ENCODE measurements at places on chromosomes 1 and 21.

DNA sequence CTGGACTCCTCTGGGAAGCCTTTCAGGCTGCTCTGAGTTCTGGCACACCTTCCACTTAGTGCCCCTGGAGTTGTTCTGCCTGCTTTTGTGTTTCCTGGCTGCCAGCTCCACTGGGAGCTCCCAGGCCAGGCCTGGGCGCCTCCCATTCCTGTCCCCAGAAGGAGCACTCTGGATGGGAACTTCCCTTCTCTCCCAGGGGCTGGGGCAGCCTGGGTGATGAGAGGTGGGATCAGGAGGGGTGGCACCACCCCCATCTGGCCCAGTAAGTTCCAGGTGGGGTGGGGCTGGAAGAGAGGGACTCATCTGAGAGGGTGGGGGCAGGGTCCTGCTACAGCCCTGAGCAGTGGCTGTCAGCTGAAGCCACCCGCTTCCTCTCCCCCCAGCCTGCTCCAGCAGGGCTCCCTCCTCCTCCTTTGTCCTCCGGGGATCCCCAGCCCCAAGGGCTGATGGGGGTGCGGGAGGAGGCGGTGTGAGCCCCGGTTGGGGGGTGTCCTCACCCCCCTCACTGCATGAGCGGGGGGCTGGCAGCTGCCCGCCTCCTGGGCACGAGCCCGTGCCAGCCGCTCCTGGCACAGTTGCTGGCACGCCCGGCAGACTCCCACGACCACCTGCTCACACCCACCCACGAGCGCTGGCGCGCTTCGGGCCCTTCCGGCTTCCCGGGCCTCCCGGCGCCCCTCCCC is 4.7 kb downstream of the FOXO6 start:
- no peak for DNase-seq

DNA sequence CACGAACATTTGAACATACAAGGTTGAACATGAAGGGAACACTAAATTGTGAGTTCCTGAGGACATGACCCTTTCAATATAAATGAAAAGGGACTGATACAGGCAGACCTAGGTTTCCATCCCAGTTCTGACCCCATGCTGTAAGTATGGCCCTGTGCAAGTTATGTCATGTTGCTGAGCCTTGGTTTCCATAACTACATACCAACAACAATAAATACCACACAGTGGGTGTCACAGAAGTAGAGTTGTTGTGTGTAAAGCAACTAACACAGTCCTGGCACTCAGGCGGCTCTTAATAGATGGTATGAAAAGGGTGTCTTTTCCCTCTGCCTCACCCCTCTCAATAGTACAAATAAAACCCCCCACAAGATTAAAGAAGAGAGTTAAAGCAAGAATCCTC is 140.8 kb downstream of the LMX1A start:
- no peak for DNase-seq

DNA sequence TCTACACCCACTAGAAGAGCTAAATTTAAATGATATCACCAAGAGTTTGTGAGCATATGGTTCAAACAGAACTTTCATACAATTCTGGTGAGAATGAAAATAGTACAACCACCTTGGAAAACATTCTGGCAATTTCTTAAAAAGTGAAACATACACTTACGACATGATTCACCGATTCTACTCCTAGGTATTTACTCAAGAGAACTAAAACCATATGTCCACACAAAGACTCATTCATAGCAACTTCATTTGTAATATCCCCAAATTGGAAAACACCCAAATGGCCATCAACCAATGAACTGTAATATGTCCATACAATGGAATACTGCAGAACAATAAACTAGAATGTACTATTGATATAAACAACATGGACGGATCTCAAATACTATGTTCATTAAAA is 51.2 kb upstream of the ADAM30 start:
- DNase-seq, result peak; percentile 53

DNA sequence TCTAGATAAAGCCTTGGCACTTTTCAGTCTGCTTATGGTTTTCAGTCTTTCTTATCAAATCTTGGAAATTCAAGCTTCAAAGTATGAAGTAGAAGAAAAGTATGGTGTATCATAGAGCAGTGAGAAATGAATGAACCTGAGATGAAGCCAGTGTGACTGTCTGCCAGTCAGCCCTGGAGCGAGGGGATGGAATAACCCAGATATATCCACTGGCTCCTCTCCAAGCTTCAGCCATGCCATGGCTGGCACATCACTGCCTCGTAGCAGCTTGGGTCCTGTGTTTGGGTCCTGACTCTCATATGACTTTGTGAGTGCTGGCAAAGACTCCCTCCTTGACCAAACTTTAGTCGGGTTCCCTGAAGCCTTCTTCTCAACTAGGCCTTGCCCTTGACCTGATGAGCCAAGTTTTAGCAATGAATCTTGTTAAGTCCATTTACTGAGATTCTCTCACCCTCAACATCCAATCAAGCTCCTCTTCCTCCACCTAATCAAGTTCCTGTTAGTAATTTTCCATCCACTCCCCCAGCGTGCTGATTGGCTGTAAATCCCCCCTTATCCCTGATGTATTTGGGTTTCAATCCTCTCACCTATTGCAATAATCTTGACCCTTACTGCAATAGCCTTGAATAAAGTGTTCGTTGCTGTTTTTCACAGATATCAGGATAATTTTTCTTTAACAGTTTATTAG is 62.5 kb upstream of the PRDX6 start:
- DNase-seq, result no peak

DNA sequence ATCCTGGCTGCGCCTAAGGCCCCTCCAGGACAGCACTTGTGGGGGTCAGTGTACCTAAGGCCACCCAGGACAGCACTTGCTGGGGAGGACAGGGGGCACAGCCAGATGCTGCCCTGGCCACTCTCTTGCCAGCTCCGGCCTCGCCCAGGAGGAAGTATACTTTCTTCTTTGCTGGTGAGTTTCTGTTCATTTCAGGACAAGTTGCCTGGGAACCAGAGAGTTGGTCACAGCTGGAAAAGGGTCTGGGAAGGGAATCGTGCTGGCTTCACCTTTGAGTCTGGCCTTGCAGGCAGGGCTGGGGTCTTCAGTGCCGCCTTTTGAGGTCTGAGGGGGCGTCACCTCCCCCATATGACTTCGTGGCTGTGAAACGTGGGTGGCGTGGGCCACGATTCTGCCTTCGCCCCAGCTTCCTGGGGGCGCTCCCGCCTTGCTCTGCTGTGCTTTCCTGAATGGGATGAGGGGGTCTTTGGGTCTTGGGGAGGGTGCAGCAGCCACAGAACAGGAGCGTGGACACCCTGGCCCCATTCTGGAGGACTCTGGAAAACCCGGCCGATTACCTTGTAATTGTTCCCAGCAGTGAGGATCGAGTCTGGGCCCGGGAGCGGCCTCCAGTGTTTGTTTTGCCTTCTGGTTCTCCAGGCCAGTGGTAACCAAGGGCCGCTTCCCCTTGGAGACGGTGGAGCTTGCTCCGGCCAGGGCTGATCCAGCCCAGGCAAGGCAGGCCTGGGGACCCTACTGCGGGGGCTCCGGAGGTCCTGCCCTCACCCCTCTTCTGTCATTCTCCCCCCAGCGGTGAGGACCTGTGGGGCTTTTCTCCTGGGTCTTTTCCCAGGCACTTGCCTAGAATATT is 45.9 kb downstream of the SPSB1 start:
- DNase-seq, result no peak

- DNase-seq, result no peak
These were observed 38.6 kb upstream of the POFUT2 start for GRCh38 chr21:45326169-45326851.

DNA sequence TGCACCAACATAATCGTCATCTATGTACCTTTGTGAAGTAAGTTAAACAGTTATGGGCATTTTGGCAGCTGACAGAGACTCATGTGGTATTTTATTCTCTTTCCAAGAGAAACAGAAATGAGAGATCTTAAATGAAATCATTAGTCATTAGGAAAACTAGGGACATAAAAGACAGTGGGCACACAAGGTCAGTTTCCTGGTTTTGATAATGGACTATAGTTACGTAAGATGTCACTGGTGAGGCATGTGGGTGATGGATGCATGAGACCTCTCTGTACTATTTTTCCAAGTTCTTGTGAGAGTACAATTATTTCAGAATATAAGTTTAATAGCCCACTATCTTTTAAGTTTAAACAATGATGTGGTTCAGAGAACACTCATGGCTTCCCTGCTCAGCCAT is 216.9 kb downstream of the APP start:
- DNase-seq, result no peak

DNA sequence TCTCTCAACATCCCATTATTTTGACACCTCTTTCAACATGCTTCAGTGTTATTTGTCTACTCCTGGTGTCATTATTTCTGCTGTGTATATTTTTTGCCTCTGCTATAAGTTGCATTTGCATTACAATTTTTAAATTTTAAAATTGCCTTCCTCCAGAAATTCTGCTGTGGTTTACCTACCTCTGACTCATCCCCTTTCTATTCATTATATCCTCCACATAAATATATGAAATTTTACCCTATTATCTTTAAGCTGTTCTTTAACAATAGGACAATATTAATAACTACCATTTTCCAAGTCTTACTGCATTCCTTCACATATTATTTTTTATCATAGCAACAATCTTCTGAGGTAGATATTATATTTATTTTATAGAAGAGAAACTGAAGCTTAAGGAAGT is 178.1 kb upstream of the NRIP1 start:
- no peak for DNase-seq

GRCh38 chr1:216224233-216224632 is 199.0 kb downstream of the USH2A start:
- no peak for DNase-seq

DNA sequence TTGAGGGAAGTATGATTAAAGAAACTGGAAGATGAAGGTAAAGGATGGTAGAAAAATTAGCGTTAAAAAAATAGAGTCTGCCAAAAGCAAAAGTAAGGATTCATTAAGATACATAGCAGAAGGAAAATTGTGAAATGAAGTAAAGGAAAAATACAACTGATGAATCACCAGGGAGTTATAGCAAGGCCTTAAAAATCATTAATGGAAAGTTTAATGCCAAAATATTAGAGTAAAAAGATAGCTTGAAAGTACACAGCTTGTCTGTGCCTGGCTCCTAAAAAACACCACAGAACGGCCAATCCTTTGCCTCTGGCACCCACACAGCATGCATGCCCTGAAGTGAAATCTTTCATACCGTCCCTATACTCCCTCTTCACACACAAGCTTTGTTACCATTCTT is 66.9 kb upstream of the APOBEC4 start:
- DNase-seq, result no peak

DNA sequence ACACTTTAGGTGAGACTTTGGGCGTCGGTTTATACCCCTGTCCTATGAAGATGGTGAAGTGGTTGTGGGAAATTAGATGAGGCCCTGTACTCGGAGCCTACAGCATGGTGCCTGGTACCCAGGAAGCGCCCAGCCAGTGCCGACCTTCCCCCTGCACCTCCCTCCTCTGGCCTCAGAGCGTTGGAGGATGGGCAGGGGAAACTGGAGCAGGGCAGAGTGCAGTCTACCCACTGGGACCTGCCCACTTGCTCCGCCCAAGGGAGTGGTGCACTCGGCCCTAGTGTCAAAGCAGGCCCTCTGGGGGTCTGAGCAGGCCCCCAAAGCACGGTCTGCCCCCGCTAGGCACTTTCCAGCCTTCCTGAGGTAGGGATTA is 13.0 kb upstream of the TTC22 start:
- DNase-seq, result no peak

- no peak for DNase-seq
These were observed 48.2 kb upstream of the POU3F1 start for GRCh38 chr1:38094711-38095290.

DNA sequence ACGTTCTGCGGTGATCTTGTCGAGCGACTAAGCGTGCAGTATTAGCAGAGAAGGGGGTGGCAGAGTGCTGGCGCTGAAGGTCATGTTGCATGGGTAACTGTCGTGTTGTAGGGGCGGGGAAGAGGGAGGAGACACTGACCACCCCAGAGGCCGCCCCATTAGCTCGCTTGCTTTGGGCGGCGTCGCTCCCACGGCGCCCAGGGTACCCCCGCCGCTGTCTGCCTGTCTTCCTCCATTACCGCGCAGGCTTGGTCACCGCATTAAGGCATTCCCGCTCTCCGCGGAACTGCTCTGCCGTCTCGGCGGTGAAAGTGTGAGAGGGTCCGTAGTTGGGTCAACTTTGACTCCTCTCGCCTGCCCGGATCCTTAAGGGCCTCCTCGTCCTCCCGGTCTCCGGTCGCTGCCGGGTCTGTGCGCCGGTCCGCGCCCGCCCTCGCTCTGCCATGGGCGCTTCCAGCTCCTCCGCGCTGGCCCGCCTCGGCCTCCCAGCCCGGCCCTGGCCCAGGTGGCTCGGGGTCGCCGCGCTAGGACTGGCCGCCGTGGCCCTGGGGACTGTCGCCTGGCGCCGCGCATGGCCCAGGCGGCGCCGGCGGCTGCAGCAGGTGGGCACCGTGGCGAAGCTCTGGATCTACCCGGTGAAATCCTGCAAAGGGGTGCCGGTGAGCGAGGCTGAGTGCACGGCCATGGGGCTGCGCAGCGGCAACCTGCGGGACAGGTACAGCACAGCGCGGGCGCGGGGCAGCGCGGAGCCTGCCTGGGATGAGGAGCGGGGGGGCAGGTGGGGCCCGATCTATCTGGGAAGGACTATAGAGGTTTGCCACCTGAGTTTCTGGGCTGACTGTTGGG is at the start of gene MTARC2:
Gene MTARC2, plus strand, starts transcription at position 234 of the 846 bp plus-strand sequence. Its CDS starts 210 bp downstream, at position 444.
- no peak for DNase-seq

DNA sequence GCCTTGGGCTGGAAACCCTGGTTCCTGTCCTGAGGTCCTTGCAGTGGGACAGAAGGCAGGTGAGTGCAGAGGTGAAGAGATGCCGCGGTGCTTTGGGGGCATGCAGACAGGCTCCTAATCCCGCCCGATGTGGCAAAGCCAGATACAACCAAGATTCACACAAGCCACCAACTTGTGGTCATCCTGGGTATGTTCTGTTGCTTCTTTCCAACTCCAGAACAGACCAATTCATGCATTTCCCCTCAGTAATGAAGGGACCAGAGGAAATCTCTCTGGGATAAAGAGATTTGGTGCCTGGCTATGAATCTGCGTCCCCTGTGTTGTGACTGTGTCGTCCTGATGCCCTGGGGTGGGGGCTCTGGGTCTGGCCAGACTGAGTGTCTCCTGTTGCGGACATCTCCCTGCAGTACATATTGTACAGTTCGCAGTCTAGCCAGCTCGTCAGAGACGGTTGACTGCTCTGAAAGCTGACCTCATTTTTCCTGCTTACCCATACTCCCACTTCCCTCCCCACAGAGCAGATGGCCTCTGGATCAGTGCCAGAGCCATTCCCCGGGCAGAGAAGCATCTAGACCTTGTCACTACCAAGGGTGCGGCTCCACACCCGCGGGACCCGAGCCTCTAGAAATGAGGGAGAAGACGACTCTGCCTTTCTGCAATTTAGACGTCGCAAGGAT is 216.3 kb downstream of the KIF26B start:
- no peak for DNase-seq

- DNase-seq, result no peak
These were observed 9.2 kb downstream of the SRSF4 start for GRCh38 chr1:29172415-29172939.

Measured in HS-27A (cell line).